Upper lobe of left lung (tissue), 6 donors: ENCODE measurements at places on chromosomes 11 and 22. TPM values are rescaled to one million over a fixed set of nuclear protein-coding genes. Genes with fewer than 3 reads are reported as not detected.

APOL5 gene
- total RNA-seq = not detected

MPPED2 gene
- total RNA-seq = not detected

ISX gene
- total RNA-seq = not detected

PATE4 gene
- total RNA-seq = not detected

SLC22A6 gene
- not detected for total RNA-seq

OR8A1 gene
- total RNA-seq = not detected
